ENCODE measurements at places on chromosomes 4 and X. TPM values are rescaled to one million over a fixed set of nuclear protein-coding genes. Genes with fewer than 3 reads are reported as not detected.

The UGT2B7 gene
- total RNA-seq = not detected

The TREX2 gene
- 1.1 TPM for total RNA-seq

GRCh38 chrX:3006495-3006894 is at the start of gene ARSH:
TSS of gene ARSH (plus strand) at chrX:3006546. CDS start at chrX:3006613, 67 bp downstream.
- DNase-seq = no peak

DNA sequence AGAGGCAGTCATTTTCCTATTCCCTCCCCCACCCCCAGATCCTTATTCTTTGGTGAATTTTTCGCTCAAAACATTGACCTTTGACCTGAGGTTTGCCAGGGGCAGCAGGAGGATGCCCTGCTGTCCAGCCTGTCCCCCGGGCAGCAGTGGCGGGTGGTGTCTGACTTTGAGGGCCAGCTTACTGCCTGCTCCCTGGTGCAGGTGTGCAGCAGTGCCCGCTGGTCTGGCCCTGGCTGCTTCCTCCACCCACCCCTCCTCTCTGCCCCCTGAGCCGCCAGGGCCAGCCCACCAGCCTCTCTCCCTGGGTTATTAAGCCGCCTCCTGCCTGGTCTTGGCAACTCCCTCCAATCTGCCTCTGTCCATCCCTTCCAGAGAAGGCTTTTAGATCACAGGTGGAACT is 40.8 kb upstream of the GRPEL1 start:
- no peak for DNase-seq

DNA sequence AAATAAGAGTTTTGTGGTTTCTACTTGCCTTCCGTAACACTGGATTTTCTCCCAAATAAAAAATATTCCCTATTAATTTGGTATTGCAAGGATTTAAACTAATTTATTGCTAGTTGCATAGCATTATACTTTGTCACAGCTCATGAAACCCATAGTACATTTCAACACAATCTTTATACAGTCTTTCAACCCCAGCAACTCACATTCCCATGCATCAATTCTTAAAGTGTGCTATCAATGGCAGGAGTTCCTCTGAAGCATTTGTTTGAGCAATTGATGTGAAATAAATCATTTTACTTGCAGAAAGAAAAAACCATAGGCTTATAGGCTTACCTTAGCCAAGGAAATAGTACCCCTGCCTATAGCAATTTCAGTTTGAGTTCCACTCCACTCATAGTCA is 251.9 kb downstream of the PAPSS1 start:
- no peak for DNase-seq

GRCh38 chrX:44244008-44244407 is 99.5 kb downstream of the EFHC2 start:
- peak; percentile 3 for DNase-seq

The RBMXL3 gene
- not detected for total RNA-seq

The LIMCH1 gene
- 295 TPM for total RNA-seq

DNA sequence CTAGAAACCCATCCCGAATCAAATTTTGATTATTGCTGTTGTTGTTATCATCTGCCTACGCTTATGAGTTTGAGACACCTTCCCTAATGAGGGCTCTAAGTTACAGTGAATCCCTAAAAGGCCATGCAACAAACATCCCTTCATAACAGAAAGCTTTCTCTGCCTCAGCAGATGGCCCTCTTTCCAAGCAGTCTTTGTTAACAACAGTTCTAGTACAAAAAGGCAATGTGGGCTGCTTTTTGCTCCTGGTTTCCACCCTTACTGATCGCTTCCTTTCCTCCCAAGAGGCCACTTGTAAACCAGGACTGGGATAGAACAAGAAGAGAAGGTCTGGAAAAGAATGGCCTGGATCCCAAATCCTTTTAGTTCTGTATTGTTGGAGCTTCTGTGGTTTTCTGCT is 24.2 kb downstream of the GPC4 start:
- DNase-seq = no peak
